SK-N-MC (cell line): ENCODE measurements at places on chromosomes 3 and 15.
A peak's percentile ranks its signal among the peaks of the same experiment; 100 is the strongest.

- no peak for DNase-seq
These were observed at the start of gene IL17RC for GRCh38 chr3:9916734-9917680. IL17RC (plus strand) TSS chr3:9917098; CDS start chr3:9917316, 218 bp downstream.

DNA sequence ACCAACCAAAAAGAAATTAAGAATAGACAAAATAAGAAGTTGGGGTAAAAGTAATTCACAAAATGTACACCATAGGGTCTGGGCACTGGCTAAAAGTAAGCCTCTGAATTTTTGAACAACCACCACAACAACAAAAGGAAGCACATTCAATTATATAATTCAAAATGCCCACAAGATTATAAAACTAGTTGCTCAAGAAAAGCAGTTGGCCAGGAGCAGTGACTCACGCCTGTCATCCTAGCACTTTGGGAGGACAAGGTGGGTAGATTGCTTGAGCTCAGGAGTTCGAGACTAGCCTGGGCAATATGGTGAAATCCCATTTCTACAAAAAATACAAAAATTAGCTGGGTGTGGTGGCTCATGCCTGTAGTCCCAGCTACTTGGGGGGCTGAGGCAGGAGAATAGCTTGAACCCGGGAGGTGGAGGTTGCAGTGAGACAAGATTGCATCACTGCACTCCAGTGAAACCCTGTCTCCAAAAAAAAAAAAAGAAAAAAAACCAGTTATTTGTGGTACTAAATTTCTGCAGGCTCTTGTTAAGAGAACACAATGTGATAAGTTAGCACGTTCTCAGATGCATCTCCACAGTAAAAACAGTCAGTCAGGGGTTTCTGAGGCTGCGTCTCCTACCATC lies 6.6 kb upstream of the ATP11B start:
- DNase-seq: no peak

GRCh38 chr15:88835646-88836045 lies 32.4 kb downstream of the ACAN start:
- DNase-seq: no peak

GRCh38 chr3:152321200-152321954 lies 52.6 kb downstream of the MBNL1 start:
- DNase-seq: no peak

DNA sequence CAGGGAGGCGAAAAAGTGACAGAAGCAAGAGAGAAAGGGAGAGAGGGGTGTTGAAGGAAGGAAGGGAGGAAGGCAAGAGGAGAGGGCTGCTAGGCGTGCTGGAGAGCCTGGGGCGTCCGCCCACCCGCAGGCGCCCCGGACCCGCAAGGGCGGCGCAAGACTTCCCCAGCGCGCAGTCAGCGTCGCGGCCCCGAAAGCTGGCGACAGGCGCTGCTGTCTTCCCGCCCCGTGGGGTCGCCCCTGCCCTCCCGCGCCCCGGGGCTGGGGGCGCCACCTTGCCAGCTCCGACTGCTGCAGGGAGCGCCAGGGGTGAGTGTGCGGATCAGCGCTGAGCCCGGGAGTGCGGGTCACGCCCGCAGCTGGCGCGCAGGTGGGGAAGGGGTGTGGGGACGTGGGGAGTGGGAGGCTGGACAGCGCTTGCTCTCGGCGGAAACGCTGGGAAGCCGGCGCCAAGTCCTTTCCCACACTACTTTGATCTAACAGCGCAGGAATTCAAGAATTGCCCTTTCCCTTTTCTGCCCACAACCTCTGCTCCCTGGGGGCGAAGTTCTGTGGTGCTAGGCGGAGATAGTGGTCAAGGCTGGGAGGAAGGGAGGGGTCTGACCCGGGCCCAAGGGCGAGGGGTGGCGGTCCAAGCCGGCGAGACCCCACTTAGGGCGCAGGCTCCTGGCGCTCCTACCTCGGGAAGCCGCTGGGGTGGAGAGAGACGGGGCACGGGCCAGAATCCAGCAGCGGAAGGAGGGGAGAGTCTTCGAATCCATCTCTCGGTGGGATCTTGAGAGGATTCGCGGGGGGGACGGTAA lies 266.1 kb downstream of the CGGBP1 start:
- no peak for DNase-seq

GRCh38 chr3:183448369-183449128 lies 20.1 kb upstream of the MCF2L2 start:
- no peak for DNase-seq

GRCh38 chr3:18237251-18238005 lies 187.7 kb downstream of the SATB1 start:
- no peak for DNase-seq

GRCh38 chr3:118245312-118245711 lies 789.3 kb downstream of the IGSF11 start:
- no peak for DNase-seq

DNA sequence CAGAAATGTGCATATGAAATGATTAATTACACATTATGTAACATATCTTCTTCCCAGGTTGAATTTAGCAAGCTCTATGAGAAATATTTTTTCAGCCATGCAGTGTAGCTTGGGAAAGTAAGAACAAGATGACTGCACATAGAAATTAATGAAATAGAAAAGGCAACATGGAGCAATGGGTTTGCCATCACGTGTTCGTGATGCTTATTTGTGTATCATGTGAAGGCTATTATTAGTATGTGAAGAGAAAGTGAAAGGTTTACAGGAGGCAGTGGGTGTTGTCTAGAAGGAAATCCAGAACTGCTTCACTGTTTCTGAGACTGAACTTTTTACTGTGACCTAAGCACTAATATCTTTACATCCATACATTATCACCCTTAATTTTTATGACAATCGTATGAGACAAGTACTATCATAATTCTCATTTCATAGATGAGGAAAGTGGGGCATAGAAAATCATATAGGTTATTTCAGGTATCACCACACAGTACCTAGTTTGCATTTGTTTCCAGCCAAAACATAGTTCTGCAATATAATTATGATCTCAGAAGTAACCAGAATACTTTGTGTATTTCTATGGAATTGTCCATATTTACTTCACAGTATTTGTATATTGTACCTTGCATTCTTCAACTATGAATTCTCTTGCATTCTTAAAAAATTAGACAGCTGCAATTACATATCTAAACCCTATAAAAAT lies 14.9 kb downstream of the SERPINI1 start:
- DNase-seq: no peak

DNA sequence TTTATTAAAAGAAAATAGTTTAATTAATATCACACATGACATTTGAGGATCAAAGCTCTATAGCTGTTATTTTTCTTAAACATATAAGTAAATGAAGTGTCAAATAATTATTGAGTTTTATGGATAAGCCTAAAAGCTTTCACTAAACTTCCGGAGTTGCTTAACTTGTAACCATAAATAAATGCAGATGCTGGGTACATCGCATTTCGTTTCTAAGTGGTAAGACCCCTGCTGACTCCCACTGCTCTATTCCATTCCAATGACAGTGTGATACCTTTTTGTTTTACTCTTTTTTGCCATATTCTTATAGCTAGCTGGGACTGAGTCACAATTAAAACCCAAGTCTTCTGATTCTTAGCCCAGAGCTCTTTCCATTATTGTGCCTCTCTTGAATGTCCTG lies 411.1 kb downstream of the SOX2 start:
- DNase-seq: peak; percentile 92

DNA sequence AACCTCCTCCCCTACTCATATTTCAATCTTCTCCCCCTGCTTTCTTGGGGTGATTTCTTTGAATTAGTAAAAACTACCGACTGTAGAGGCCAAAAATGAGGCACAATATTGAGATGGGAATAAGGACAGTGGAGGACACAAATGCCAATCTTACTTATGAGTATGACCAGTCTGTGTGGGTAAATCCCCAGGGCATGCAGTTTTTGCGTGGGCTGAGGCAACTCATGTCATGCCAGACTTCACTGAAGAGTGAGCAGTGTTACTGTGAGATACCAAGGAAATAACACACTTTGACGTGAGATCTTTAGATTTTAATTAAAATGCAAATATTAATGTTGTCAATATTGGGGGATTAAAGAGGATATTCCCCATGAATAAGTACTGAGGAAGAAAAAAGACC lies 254.3 kb upstream of the ICE2 start:
- no peak for DNase-seq

GRCh38 chr3:12443781-12444522 lies 40.3 kb upstream of the TSEN2 start:
- DNase-seq: no peak

- DNase-seq: no peak
These were observed 41.3 kb downstream of the CHDH start for GRCh38 chr3:53804697-53805462.

DNA sequence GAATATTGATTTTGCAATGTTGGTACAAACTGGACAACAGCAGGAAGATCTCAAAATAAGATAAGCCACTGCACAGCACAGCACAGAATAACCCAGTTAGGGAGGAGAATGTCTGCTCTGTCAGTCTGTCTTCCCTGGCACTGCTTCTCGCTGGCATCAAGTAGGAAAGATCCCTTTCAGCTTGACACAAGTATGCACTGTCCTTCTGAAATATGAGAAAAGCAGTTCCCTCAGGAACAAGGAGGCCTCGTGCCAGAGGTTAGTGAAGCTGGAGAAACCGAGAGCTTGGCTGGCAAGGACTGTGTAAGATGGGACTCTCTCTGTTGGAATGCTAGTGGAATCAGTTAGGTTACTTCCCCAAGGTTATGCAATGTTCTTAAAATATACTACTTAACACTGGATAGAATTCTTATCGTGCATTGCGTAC lies 59.1 kb downstream of the FMN1 start:
- no peak for DNase-seq

DNA sequence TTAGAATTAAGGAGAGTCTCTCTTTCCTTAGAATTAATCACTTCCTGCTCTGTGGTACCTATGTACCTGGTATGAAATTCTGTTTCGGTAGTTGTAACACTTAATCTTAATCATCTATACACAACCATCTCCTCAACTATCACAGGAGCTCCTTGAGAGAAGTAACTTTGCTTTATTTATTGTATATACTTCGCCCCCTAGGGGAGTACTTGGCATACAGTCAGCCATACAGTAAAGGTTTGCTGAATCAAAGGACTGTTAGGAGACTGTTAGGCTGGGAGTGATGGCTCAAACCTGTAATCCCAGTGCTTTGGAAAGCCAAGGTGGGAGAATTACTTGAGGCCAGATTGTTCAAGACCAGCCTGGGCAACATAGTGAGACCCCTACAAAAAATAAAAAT lies 44.7 kb downstream of the RORA start:
- no peak for DNase-seq

GRCh38 chr3:132904-133303 lies 63.7 kb upstream of the CHL1 start:
- DNase-seq: no peak

DNA sequence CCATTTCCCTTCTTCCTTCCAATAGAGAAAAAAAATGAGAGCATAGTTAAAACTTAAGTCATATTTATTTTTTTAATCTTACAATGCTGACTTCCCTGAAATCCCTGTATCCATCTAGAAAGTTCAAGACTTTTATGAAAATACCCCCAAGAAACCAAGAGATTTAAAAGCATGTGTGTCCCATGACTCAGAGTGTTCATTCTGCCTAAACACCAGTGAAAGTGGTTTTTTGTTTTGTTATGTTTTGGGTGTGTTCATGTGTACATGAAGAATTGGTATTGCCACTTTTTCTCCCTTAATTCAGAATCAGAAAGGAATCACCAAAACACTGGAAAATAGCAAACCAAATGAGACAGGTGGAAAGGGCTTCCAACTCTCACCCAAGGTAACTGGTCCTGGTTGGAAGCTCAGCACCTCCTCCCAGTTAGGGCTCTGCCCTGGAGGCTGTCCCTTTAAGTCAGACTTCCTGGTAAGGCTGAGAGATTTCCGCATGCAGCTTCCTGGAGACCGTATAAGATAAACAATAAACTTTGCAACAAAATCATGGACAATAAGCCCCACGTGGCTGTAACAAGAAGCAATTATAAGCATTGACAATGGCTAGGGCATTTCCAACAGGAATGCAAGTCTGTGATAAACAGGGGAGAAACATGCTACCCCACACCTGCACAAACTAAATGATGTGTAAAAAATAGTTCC lies 121.9 kb upstream of the ARHGEF3 start:
- DNase-seq: no peak

- DNase-seq: peak; percentile 42
These were observed 402.1 kb downstream of the CADM2 start for GRCh38 chr3:85360742-85361387.

DNA sequence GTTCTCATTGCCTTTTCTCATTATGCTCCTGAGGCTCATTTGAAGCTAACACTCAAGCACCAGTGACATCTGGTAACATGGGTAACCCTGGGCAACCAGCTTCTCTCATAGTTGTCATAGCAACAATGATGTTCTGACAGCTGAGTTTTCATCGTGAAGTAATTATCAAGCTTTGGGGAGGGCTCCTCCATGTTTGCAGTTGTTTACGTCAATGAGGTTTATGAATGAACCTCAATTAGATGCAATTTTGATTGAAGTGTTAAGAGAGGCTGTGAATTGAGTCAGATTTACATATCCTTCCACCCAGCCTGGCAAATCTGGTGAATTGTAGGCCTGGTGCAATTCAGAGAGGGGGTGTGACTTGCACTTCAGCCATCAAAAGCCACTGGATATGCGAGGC lies 119.3 kb upstream of the CHD2 start:
- DNase-seq: no peak

DNA sequence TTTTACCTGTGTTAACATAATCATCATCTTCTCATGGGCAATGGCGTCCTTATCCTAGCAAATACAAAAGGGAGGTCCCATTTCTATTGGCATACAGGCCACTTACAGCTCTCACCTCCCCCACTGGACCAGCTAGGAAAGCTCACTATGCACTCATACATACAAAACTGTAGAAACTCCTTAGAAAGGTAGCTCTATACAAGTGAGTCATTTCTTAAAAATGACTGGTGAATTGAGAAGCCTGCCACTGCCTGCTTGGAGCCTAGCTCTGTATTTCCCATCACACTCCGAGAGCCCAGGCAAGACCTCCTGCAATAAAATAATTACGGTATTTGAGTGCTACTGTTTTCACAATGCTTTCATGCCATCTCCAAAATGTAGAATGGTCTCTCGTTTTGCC lies 321.8 kb downstream of the ULK4 start:
- DNase-seq: no peak

- no peak for DNase-seq
These were observed 72.8 kb downstream of the HES1 start for GRCh38 chr3:194208709-194209108.

- no peak for DNase-seq
These were observed 774 bp downstream of the GPR87 start for GRCh38 chr3:151315846-151316245.

- DNase-seq: no peak
These were observed 64.2 kb downstream of the ISG20 start for GRCh38 chr15:88702983-88703382.

GRCh38 chr3:129809297-129809696 lies 84.2 kb downstream of the TMCC1 start:
- DNase-seq: no peak

DNA sequence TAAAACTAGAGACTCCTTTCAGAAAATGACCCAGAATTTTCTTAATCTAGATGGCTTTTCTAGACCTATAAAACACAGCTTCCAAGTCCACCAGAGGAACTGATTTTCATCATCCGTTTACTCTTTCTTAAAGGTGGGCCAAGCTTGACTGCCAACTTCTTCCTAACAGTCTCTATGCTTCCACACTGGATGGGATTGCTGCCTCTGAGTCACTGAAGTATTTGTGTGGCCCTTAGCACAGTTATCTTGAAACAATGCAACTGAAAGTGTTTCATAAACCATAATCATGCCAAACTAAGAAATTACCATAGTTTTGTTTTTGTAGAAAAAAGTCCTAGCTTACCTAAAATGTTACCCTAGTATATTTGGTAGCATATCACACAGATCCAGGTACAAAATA lies 985.7 kb downstream of the TUSC7 start:
- DNase-seq: no peak
